ENCODE measurements at places on chromosomes 3 and 15. TPM values are rescaled to one million over a fixed set of nuclear protein-coding genes. Genes with fewer than 3 reads are reported as not detected.

The COL8A1 gene
- 156 TPM for total RNA-seq

The FMN1 gene
- total RNA-seq = under 0.01 TPM

The PLCB2 gene
- total RNA-seq = 0.40 TPM

The DNAH12 gene
- total RNA-seq = under 0.01 TPM

Data from thoracic aorta endothelial cell (primary cell).